AG09309 (cell line): ENCODE measurements at places on chromosomes 5 and 9.

- DNase-seq: no peak
These were observed 22.8 kb upstream of the FOXB2 start for GRCh38 chr9:76996700-76997099.

DNA sequence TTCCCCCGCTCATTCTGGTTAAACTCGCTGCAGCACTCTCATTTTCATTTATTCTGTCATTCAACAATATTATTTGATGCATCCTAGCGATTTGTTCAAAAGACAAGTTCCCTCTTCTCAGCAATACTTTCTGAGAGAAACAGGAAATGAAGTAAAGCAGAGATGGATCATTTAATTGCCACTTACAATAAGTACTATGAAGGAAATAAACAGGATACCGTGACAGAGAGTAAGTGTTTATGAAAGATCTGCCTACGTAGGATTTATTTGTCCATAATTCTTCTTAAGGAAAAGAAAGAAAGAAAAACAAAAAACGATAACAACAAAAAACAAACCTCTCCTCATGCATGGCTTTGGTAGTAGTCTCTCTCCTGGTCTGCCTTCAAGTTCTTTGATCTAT, 406.8 kb upstream of the ZNF608 start:
- no peak for DNase-seq

GRCh38 chr9:107665057-107665456, 175.5 kb upstream of the KLF4 start:
- DNase-seq: no peak

DNA sequence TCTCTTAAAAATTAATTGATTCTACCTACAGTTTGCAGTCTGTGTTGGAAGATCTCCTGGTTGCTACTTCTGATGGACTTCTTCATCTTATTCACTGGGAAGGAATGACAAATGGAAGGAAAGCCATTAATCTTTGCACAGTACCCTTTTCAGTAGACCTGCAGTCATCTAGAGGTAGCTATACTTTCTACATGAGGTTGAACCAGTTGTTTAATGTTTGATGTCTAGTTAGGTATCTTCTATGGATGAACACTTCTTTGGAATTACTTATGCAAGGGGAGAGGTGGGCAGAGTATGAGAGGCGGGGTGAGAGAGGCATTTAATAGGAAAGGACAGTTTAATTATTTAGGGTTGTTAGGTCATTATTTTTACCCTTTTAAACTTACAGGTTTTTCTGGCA, 91.2 kb downstream of the RIC1 start:
- no peak for DNase-seq

DNA sequence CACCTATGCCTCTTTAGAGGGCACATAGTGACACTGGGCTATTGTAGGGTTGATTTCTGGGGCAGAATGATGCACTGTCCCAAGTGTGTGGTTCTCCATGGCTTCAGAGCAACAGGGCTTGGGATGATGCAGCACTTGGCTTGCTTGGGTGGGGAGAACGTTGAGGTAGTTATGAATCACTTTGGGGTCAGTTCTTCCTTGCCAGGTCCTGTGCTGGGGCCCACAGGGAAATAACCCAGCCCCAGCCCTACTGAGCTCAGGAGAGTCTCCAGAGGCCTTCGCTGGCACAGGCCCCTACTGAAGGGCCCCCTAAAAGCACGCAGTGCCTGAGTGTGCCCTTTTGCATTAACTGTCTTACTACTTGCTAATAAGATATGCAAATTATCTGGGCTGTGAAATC, 24.2 kb downstream of the JADE2 start:
- no peak for DNase-seq
